ENCODE measurements at places on chromosomes 12 and 14. TPM values are rescaled to one million over a fixed set of nuclear protein-coding genes. Genes with fewer than 3 reads are reported as not detected.
A peak's percentile ranks its signal among the peaks of the same experiment; 100 is the strongest.

FZD10 gene
- total RNA-seq, result 1.2 TPM

GRCh38 chr12:104279164-104279563 lies 24.4 kb upstream of the EID3 start:
- H3K4me3 ChIP-seq, result no peak overlapping the region
- H3K27ac ChIP-seq, result no peak overlapping the region
- H3K4me1 ChIP-seq, result peaks cover 18% of the 10 kb centered on the region

GLIPR1L1 gene
- not detected for total RNA-seq

YEATS4 gene
- total RNA-seq, result 13.8 TPM

- no peaks in the 10 kb centered on the region for H3K36me3 ChIP-seq
- H3K27ac ChIP-seq, result peak overlapping the region; percentile 91
- peaks cover 69% of the 10 kb centered on the region for H3K4me1 ChIP-seq
Measured at GRCh38 chr14:61560323-61560722, 135.0 kb upstream of the HIF1A start.

- no peak for DNase-seq
- H3K36me3 ChIP-seq, result peaks cover 6% of the 10 kb centered on the region
- H3K27ac ChIP-seq, result no peak overlapping the region
- H3K4me1 ChIP-seq, result no peaks in the 10 kb centered on the region
Measured at GRCh38 chr14:24851406-24851805, 198.5 kb downstream of the STXBP6 start.

- H3K27ac ChIP-seq, result no peak overlapping the region
- no peak overlapping the region for H3K4me3 ChIP-seq
- H3K4me1 ChIP-seq, result peaks cover 27% of the 10 kb centered on the region
- peak; percentile 56 for DNase-seq
Measured at GRCh38 chr14:101962503-101962874, 1.9 kb upstream of the DYNC1H1 start.

SLC17A8 gene
- total RNA-seq, result not detected

DNA sequence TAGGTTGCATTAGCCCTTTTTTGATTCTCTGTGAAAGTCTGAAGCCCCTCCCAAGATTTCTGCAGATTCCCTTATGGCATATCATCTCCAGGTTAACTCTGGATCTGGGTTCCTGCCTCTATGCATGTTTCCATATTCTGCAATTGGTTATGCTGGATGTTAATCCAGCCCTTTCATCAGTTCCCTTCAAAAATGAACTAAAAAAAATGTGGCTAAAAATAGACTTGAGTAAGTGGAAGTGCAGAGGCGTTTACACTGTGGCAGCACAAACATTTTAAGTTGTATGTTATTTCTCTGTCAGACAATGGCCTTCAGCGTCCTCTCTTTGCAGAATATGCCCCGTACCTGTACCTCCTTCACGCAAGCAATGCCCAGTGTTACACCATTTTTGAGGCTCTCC lies 11.4 kb downstream of the MGST1 start:
- peaks cover 4% of the 10 kb centered on the region for H3K4me1 ChIP-seq
- DNase-seq, result no peak
- no peaks in the 10 kb centered on the region for H3K27me3 ChIP-seq
- H3K36me3 ChIP-seq, result peaks cover 33% of the 10 kb centered on the region
- no peak overlapping the region for H3K27ac ChIP-seq
- no peak overlapping the region for H3K4me3 ChIP-seq

GUCY2C gene
- not detected for total RNA-seq

- no peak for DNase-seq
- H3K27me3 ChIP-seq, result no peaks in the 10 kb centered on the region
- H3K36me3 ChIP-seq, result no peaks in the 10 kb centered on the region
Measured at GRCh38 chr12:20453756-20454310, 85.5 kb downstream of the PDE3A start.

DNA sequence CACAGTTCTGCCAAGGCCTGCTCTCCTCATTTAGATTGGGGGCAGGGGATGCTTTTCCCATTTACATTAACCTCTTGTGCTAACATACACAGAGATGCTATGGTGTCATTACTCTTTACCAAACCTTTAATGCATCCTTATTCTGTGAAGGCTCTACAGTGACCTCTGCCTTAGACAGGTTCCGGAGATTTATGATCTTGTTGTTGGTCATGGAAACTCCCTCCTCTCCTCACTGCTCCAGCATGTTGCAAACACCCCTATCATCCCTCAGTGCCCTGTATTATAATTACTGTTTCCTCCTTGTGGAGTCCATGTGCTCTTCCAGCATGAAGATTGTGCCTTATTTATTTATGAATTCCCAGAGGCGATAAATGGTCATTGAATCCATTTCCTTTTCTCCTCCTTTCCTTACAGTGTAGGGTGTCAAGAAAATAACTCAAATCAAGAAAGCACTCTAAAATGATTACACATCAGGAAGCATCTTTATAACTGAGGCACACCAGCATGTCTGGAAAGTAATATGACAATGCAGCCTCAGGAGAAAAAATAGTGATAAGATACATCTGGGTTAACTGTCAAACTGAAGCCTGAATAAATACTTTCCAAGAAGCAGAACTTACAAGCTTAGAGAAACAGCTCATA lies 37.8 kb downstream of the RTN1 start:
- no peaks in the 10 kb centered on the region for H3K27me3 ChIP-seq
- H3K4me3 ChIP-seq, result no peak overlapping the region
- no peak for DNase-seq
- H3K27ac ChIP-seq, result no peak overlapping the region
- H3K36me3 ChIP-seq, result no peaks in the 10 kb centered on the region
- H3K4me1 ChIP-seq, result no peaks in the 10 kb centered on the region

ACSM4 gene
- total RNA-seq, result not detected

- H3K4me3 ChIP-seq, result no peak overlapping the region
- H3K27ac ChIP-seq, result no peak overlapping the region
- no peaks in the 10 kb centered on the region for H3K36me3 ChIP-seq
Measured at GRCh38 chr14:91369628-91370445, 47.8 kb downstream of the CCDC88C start.

ADAM20 gene
- total RNA-seq, result 3.4 TPM

- H3K36me3 ChIP-seq, result no peaks in the 10 kb centered on the region
- no peaks in the 10 kb centered on the region for H3K27me3 ChIP-seq
- H3K27ac ChIP-seq, result no peak overlapping the region
- H3K4me1 ChIP-seq, result peaks cover 15% of the 10 kb centered on the region
- no peak overlapping the region for H3K4me3 ChIP-seq
Measured at GRCh38 chr14:24080142-24080530, 8.8 kb downstream of the CPNE6 start.

SDR9C7 gene
- total RNA-seq, result not detected

- no peaks in the 10 kb centered on the region for H3K36me3 ChIP-seq
- peaks cover 17% of the 10 kb centered on the region for H3K4me1 ChIP-seq
- H3K4me3 ChIP-seq, result no peak within 1 kb of the TSS
- H3K27me3 ChIP-seq, result no peaks in the 10 kb centered on the region
Measured at GRCh38 chr14:47675466-47676314, at the start of gene MDGA2. Gene MDGA2 (minus strand): TSS chr14:47675605.

GRCh38 chr14:55340482-55340881 lies 69.3 kb downstream of the FBXO34 start:
- no peaks in the 10 kb centered on the region for H3K36me3 ChIP-seq
- no peak overlapping the region for H3K27ac ChIP-seq
- H3K4me1 ChIP-seq, result peaks cover 31% of the 10 kb centered on the region
- DNase-seq, result no peak
- H3K4me3 ChIP-seq, result no peak overlapping the region
- no peaks in the 10 kb centered on the region for H3K27me3 ChIP-seq

DNA sequence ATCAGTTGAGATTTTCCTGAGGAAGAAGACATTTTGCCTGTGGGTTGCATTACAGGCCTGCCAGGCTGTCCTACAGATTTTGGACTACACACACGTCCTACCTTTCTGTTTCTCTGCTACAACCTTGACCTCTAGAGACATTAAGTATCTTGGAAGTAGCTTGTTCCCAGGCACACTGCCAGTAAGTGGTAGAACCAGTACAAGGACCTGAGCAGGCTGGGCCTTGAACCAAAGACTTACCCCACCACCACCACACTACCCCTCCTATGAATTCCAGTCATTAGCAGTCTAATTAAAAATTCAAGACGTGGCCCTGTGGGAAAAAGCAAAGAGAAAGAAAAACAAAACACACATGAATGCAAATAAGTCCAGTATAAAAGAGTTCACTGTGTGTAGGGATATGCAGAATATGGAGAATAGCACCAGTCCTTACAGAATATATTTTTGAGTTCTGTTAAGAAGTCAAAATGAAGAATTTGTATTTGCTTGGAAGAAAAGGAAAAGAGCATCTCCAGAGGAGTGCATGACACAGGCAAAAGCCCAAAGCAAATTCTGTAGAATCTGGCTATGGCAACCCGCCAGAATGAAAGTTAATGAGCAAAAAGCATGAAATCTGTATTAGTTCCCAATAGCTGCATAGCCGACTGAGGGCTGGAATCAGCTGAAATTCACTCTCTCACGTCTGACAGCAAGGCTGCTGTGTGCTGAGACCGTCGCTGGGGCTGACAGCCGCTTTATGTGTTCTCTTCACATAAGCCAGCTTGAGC lies 74.3 kb upstream of the ST8SIA1 start:
- H3K27ac ChIP-seq, result peak overlapping the region; percentile 64
- H3K4me3 ChIP-seq, result no peak overlapping the region
- H3K36me3 ChIP-seq, result no peaks in the 10 kb centered on the region
- no peaks in the 10 kb centered on the region for H3K27me3 ChIP-seq
- DNase-seq, result peak; percentile 88

DDN gene
- 0.11 TPM for total RNA-seq

PLA2G1B gene
- total RNA-seq, result not detected

GRCh38 chr14:86333493-86333892 lies 803.5 kb downstream of the FLRT2 start:
- no peak overlapping the region for H3K4me3 ChIP-seq
- H3K4me1 ChIP-seq, result no peaks in the 10 kb centered on the region
- no peaks in the 10 kb centered on the region for H3K27me3 ChIP-seq

GRCh38 chr12:68422956-68423574 lies 90.9 kb upstream of the MDM1 start:
- no peak for DNase-seq
- H3K27ac ChIP-seq, result no peak overlapping the region
- no peaks in the 10 kb centered on the region for H3K36me3 ChIP-seq

GRCh38 chr12:117350140-117350539 lies 11.3 kb downstream of the NOS1 start:
- H3K27ac ChIP-seq, result no peak overlapping the region
- H3K36me3 ChIP-seq, result no peaks in the 10 kb centered on the region
- no peaks in the 10 kb centered on the region for H3K27me3 ChIP-seq

GRCh38 chr12:68565391-68565903 lies 45.3 kb upstream of the RAP1B start:
- no peak overlapping the region for H3K27ac ChIP-seq
- no peaks in the 10 kb centered on the region for H3K4me1 ChIP-seq
- H3K4me3 ChIP-seq, result no peak overlapping the region
- DNase-seq, result no peak
- no peaks in the 10 kb centered on the region for H3K27me3 ChIP-seq
- no peaks in the 10 kb centered on the region for H3K36me3 ChIP-seq

- DNase-seq, result no peak
- no peaks in the 10 kb centered on the region for H3K27me3 ChIP-seq
- no peaks in the 10 kb centered on the region for H3K36me3 ChIP-seq
- peaks cover 26% of the 10 kb centered on the region for H3K4me1 ChIP-seq
- H3K27ac ChIP-seq, result no peak overlapping the region
Measured at GRCh38 chr14:44963044-44963528, 1.1 kb downstream of the TOGARAM1 start.

SLC8A3 gene
- total RNA-seq, result not detected

- no peaks in the 10 kb centered on the region for H3K36me3 ChIP-seq
- H3K4me1 ChIP-seq, result no peaks in the 10 kb centered on the region
- DNase-seq, result no peak
- H3K27me3 ChIP-seq, result no peaks in the 10 kb centered on the region
Measured at GRCh38 chr14:89673512-89674225, 256.6 kb upstream of the FOXN3 start.

FBRSL1 gene
- total RNA-seq, result 9.2 TPM

CLEC12A gene
- not detected for total RNA-seq

LRP6 gene
- 38.7 TPM for total RNA-seq

SYCP3 gene
- not detected for total RNA-seq
